Neuronal stem cell (in vitro differentiated cells): ENCODE measurements at places on chromosomes 2 and 18.

DNA sequence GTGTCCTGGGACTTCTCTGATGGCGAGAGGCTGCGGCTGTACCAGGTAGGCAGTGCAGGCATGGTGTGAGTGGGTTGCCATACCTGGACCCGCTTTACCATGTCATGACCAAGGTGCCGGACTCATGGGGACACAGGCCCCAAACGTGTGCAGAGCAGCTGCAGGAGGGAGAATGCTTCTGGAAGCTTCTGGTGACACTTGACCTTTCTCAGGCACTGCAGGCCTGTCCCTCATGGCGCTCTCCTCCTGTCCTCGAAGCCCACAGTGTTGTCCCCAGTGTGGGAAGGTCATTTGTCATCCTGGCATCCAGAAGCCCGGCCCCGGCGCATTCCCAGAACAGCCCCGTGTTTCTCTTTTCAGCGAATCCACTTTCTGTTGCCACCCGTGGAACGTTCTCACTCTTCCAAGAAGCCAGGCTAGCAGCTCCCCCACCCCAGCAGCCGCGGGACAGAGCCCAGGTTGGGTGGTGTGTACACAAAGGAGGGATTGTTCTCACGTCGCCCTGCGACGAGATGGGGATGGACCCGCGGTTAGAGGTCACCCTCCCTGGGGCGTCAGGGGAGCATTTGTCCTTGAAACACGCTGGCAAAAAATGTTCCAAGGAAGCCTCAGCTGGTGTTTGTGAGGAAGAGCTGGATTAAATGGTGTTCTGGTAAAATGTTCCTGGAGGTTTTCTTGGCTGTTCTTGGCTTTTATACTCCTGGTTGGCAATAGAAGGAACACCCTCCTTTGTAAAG lies 43.7 kb downstream of the SH3BP4 start:
- DNase-seq: no peak

DNA sequence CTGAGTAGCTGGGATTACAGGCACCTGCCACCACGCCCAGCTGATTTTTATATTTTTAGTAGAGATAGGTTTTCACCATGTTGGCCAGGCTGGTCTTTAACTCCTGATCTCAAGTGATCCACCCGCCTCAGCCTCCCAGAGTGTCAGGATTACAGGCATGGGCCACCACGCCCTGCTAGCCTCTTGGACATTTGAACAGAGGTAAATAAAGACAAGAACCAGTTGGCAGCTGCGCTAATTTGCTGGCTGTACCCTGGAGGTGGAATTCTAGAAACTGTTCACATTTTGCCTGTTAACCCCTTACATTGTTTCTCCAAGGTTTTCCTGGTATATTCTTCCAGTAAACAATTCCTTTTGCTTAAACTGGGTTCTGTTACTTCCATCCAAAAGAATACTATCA lies 132.9 kb downstream of the CDH2 start:
- DNase-seq: no peak

- DNase-seq: no peak
Measured at GRCh38 chr18:70261141-70261788, 27.6 kb upstream of the SOCS6 start.

DNA sequence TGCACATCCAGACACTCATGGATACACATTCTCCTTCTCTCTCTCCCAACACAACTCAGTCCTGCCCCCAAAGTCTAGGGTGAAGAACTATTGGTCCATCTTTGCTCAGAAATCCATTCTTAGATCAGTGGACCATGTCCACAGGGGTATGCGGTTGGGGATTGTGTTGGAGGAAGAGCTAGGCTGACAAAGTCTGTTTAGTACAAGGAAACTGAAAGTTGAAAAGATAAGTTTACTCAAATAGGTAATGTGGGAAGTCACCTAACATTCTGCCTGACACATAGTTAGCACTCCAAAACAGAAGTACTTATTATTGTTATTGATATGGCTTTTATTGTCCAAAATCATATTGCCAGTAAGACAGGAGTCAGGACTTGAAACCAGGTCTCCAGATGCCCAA lies 55.9 kb downstream of the ALK start:
- DNase-seq: no peak

DNA sequence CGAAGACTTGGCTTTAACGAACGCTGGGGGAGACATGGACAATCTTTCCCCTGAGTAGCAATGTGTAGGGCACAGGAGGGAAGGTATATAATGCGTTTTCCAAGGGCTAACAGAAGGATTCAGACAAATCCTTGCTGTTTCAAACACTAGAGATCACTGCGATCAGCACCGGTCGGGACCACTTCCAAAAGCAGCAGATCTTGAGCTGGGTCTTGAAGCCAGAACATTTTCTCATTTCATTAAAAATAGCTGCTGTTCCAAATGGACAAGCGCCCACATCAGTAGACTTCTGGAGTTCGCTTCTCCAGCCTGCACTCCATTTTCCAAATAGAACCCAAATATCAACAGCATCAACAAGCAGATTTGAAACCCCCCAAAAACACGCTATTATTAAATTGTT lies 65.1 kb upstream of the MAPRE2 start:
- DNase-seq: no peak

DNA sequence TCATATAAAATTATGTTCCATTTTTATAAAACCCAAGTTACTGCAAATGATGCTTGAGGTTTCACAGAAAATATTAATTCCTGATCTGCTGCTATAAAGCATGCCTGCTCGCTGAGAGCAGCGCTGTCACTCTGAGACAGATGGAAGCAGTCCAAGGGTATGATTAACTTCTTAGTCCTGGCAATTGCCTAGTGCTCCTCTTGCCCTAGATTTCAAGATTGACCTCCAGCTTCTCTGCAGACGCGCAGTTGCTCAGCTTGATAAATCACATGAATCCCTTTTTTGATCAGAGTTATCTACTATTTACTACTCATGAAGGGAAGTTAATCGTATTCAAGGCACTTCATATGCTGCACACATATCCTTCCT lies 154.6 kb upstream of the REV1 start:
- no peak for DNase-seq

- no peak for DNase-seq
Measured at GRCh38 chr18:3753106-3753505, 303.1 kb downstream of the TGIF1 start.

DNA sequence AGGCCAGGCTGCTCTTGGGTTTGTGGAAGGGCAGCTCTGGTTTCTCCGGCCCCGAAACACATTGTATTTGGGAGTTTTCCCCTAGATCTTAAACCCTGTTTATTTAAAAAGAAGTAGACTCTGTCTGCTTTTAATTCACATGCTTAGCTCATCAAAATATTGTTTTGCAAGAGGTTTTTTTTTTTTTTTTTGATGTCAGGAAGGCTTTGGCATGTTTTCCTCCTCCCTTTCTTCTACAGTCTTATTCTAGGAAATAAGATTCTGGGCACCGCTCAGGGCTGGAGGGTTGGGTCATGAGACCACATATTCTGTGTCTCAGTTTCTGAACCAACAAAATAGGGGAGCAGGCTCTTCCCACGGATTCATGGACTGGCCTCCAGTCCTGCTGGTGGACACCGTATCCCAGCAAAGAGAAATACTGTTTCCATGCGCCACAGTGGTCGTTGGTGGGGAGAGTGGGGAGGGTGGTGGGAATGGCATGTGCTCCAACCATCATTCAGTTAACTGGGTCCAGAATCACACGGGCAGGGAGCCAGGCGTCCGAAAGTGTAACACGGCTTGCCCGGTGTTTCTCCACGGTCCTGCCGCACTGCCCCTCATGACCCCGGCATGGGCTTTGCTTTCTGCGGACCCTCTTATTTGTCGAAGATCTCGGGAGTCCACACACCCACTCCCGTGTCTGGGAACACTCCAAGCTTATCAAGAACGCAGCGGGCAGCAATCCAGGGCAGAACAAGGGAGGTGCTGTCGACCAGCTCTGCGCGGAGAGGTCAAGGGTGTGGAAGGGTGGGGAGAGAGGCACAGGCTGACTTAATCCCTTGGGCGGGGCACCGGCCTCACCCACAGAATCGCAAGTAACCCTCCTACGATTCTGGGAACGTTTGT lies 176.7 kb downstream of the GLI2 start:
- no peak for DNase-seq

DNA sequence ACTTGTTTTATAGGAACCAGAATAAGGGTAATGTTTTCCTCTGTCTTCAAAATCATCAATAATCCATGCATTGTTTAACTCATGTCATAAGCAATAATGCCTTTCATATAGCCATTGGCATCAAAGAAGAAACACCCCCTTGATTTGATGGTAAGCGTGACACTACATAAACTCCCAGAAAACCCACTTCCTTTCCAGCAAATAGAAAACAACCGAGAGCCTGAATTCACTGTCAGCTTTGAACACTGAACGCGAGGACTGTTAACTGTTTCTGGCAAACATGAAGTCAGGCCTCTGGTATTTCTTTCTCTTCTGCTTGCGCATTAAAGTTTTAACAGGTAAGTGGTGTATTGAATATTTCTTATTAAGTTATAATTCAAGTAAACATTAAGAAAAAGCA lies at the start of gene ICOS:
Gene ICOS, plus strand, starts transcription at position 229 of the 400 bp plus-strand sequence. Its CDS starts 52 bp downstream, at position 281.
- DNase-seq: no peak

DNA sequence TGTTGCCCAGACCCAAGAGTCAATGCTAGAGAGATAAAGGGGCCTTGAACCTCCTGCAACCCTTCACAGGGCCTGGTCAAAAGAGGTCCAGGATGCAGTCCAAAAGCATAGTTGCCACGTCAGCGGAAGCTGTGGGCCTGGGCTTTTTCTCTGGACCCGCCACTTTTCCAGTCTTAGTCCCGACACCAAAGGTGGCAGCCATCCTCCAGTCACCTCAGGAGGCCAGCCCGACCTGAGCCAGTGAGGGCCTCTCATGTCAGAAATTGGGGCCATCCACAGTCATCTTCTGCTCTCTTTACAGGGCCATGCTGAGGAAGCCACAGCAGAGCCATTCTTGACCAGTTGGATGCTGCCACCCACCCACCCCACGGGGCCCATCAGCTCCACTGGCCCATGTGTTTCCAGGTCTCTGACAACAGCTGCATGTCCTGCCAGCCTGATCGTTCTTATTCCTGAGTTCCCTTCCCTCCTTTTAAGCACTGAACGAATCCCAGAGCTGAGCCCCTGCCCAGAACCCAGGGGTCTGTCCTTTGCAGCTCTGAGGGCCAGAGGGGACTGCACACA lies 34.1 kb upstream of the KLHL29 start:
- no peak for DNase-seq

DNA sequence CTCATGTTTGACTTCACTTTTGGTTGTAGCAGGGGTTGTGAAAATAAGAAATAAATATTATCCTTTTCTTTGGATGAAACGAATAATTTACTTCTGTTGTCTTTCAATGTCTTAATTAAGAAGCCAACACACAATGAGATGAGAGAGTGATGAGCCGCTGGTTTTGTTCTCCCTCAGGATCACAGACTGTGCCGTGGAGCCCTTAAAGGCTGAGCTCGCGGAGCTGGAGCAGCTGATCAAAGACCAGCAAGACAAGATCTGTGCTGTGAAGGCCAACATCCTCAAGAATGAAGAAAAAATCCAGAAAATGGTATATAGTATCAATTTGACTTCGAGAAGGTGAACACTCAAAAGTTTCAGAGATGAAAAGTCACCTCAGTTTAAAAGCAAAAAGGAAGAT lies 28.1 kb upstream of the ASB1 start:
- DNase-seq: no peak

DNA sequence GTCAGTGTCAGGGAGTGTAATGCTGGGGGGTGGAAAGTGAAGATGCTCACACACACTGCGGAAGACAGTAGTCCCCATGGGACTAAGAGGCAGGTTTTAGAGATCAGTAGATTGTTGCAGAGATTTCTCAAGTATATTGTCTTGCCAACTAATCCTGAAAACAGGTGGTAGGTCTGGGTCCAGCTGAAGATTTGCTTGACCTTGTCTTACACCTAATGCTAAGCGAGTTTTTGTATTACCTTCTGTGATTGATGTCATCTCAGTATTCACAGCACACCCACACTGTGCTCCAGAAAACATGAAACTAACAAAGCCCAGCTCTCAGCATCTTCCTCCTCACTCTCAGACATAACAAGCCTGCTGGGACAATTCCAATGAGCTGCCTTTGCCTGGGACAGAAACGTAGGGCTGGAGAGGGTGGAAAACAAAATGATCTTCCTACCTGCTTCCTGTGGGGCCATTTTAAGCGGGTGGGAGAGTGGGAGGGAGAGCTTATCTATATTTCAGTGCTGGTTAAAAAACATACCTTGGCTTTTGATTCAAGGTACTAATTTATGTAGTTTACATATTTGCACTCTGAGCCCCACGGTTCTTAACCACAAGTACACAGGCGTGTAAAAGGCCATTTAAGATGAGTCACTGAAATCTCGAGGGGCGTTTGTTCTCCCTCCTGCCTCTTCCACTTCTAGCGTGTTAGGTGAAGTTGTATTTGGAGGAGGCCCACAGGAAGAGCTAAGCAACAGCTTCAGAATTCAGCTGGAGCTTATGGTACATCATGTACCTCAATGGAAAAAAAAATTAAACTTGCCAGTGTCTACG lies 23.1 kb upstream of the RBMS1 start:
- DNase-seq: no peak

DNA sequence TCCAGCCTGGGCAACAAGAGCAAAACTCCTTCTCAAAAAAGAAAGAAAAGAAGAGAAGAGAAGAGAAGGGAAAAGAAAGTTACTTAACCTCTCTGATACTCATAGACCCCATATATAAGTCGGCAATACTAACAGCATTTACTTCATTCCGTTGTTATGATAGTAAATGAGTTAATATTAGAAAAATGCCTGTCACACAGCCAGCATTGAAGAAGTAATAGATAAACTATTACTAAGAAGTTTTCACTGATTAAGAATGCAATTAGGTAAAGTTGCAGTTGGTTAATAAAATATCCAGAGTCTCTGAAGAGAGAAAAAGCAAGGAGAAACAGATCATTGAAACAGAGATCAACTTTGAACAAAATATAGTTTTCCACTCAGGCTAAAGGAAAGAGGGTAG lies 161.3 kb upstream of the UBE2E3 start:
- DNase-seq: no peak

DNA sequence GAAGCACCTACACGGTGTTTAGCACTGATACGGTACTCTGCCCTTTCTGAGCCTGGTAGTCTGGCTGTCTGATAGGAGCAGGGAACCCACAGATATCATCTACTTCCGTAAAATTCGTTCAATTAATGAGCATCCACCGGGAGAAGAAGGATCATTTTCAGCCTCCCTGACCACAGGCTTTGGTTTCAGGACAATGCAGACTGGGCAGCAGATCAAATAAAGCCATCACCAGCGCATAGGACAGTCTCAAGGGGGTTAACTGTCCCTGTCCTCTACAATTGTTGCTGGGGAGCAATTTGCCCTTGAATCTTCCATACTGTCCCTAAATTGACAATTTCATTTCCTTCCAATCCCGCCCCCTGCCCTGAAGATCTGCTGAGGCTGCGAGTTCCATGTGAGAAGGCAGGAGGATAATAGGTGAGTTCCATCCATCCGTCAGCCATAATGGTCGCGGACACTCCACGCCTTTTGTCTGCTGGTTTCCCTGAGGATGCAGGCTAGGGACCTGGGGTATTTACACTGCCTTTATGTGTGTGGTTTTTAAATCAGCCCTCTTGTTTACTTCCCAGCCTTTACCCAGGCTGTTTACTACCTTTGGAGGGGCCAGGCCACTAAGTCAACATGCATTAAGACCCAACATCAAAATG lies 110.0 kb downstream of the MYCN start:
- DNase-seq: no peak

GRCh38 chr2:179646173-179646769 lies 215.1 kb downstream of the ZNF385B start:
- DNase-seq: no peak
